AG04450 (cell line): ENCODE measurements at places on chromosomes 6 and 20. TPM values are rescaled to one million over a fixed set of nuclear protein-coding genes. Genes with fewer than 3 reads are reported as not detected.

The ALDH5A1 gene
- polyA plus RNA-seq = 0.11 and 0.35 TPM in 2 replicates

The CST5 gene
- not detected in 2 replicates for polyA plus RNA-seq

The CPNE5 gene
- polyA plus RNA-seq = 0.06 and 0.10 TPM in 2 replicates

The PPIL6 gene
- polyA plus RNA-seq = 0.71 and 0.83 TPM in 2 replicates

The FAM209B gene
- polyA plus RNA-seq = 0.35 TPM in 1 of 2 replicates, not detected in the other

The C6orf52 gene
- 0.63 and 0.74 TPM in 2 replicates for polyA plus RNA-seq

The CGA gene
- polyA plus RNA-seq = 0.19 and 0.26 TPM in 2 replicates

- DNase-seq = no peak
Observed at GRCh38 chr6:75991941-75992340, 80.5 kb downstream of the IMPG1 start.

DNA sequence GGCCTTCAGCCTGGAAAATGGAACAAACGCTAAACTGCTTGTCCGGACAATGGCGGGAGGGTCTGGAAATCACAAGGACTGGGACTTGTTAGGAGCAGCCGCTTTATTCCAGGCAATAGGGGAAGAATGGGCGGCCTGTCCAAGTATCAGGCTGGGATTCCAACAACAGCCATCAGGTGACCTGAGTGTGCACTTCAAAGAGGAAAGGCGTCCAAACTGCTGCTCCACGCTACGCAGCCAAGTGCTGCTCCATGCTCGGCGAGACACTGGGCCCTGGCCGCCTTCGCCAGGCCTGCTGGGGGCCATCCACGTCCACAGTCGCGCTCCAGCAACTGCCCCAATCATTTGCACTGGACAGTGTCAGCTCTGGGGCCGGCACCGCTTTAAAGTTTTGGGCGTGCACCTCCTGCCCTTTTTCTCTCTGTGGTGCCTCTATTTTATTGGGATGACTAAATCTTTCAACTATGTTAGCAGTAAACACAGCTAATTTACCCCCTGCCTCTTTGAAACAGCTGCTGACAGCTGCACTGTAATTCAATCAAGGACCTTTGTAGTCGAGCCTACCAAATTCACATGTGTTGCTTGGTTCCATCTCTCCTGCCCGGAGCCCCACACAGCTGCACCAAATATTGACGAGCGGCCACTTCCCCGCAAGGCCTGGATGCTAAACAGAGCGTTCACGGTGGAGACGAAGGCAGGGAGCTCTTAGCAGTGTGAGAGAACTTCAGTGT is 98.3 kb downstream of the BMP7 start:
- no peak for DNase-seq

DNA sequence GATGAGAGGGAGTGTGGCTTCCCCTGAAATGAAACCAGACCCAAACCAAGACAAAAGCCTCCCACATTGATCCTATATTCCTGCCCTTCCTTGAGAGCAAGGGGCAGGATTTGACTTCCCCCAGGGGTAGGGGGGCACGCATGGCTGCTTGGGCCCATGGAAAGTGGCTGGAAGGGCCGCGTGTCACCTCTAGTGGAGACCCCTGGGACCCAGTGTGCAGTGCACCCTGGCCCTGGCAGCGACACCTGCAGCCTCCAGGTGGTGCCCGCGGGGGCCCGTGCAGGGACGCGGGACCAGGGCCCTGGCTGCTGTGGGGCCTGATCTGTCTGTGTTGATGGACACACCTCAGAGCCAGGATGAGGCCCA is 18.0 kb upstream of the SLCO4A1 start:
- DNase-seq = no peak

GRCh38 chr6:25564943-25565342 is 87.1 kb upstream of the SCGN start:
- no peak for DNase-seq

GRCh38 chr20:63636752-63637628 is 10.1 kb upstream of the GMEB2 start:
- no peak for DNase-seq

DNA sequence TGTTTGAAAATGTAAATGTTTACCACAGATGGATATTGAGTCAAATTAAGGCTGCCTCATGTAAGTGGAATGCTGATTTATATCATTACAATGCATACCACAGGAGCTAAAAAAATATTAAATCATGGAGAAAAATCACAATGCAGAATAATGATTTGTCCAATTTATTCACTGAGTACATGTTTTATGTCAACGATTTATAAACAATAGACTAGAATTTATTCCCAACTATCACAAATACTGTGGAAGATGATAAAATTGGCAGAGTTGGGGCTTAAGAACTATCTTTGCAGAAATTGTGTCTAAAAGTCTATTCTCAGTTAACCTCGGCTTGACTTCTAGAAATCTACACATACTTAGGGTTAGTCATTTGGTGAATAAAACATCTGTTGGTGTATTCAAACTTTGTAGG is 472.1 kb upstream of the MARCKS start:
- no peak for DNase-seq

GRCh38 chr20:17343656-17344452 is 117.0 kb downstream of the PCSK2 start:
- no peak for DNase-seq

GRCh38 chr20:3106658-3107463 is 22.3 kb upstream of the AVP start:
- DNase-seq = no peak

- DNase-seq = no peak
Observed at GRCh38 chr6:111657146-111657545, 51.5 kb upstream of the TRAF3IP2 start.

- DNase-seq = peak; percentile 21
Observed at GRCh38 chr6:17703256-17703694, 3.5 kb downstream of the NUP153 start.

DNA sequence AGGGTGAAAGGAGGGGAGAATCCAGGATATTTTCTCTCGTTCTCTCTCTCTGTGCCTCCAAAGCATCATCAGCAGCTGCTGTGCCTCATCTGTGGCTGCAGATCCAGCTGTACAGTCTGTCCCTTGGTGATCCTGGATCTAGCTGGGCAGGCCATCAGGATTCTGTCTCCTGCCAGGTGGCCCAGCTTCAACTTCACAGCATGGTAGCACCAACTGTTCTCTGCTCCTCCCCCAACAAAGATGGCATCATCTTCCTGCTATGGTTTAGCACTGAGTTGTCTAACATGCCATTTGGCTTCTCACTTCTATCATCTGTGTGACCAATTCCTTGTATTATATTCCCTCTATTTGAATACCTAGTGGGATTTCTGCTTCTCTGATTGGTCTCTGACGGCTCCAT is 28.6 kb upstream of the ARFGEF2 start:
- DNase-seq = no peak

DNA sequence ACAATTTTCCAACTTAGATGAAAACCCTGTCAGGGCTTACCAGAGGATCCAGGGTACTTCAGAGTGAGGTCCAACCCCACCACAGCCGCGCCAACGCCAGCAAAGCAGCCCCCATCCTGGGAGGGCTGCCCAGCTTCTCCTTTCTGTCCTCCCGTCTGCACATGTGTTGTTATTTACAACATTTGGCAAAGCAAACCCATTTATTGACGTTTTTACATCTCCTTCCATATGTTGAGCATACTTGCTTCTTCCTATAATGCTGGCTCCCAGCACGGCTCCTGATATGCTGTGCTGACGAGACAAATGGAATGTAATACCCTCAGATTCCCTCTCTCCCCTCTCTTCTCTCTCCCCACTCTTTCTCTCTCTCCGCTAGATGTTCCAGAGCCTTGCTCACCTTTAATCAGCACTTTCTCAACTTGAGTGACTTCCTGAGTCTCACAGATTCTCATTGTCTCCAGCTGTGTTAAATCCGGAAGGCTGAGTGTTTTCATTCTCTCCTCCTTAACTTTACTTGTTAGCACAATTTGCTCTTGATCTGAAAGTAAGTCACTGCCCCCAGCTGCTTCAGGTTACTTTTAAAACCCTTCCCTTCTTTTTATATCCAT is 22.7 kb downstream of the RCAN2 start:
- DNase-seq = no peak

GRCh38 chr6:4581468-4582385 is 194.5 kb upstream of the CDYL start:
- DNase-seq = peak; percentile 87

GRCh38 chr20:19552221-19553180 is 205.6 kb upstream of the RIN2 start:
- DNase-seq = no peak

DNA sequence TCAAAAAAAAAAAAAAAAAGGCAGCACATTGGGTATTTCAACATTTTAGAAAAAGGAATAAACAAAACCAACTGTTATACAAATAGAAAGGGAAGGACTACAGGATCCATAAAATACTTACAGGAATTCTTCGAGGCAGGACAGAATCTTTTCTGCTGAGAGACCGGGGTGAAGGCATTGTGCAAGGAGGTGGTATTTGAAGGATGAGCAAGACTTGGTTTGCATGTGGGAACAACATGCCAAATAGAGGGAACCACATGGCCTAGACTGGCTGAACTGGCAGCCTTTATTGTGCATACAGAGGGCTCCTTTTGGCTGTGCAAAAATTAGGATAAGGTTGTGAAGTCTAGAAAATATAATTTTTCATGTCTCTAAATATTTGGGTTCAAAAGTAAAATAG is 62.9 kb downstream of the SCAND1 start:
- DNase-seq = peak; percentile 59

DNA sequence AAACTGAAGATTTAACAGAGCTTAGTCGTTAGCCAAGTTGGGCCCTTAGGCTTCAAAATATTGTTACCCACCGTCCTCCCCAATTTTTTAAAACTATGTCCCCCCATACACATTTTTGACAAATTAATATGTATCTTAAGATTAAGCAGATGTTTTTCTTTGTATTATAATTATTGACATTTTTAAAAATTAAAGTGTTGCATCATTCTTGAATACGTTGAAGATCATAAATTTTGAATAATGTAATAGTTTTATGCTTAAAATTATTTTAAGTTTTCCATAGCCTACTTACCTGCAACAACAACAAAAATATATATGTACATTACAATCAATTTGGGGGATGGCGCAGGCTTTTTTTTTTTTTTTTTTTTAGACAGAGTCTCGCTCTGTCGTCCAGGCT is 8.2 kb upstream of the PRSS16 start:
- no peak for DNase-seq

DNA sequence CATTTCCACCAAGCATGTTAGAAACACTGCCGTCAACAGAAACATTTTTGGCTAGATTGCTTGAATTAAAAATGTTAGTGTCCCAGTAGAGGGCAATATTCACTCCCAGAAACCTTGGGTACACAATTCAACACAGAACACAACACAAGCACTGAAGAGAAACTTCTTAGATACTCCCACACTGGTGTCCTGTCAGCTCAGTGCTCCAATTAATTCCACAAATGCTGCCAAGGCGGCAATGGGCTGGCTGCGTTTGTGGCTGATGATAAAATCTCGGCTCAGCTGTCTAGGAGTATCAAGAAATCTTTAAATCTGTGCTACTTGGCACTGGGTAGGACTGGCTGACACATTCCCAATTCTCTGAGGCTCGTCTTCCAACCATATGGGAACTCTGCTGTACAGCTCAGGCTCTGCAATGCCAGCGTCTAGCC is 39.3 kb downstream of the BEND3 start:
- DNase-seq = no peak

- DNase-seq = no peak
Observed at GRCh38 chr6:25606151-25606550, 45.9 kb upstream of the SCGN start.
